Activated CD8-positive, alpha-beta memory T cell treated with anti-CD3 and anti-CD28 coated beads for 1 hour (primary cell): ENCODE measurements at places on chromosomes 4 and X.

DNA sequence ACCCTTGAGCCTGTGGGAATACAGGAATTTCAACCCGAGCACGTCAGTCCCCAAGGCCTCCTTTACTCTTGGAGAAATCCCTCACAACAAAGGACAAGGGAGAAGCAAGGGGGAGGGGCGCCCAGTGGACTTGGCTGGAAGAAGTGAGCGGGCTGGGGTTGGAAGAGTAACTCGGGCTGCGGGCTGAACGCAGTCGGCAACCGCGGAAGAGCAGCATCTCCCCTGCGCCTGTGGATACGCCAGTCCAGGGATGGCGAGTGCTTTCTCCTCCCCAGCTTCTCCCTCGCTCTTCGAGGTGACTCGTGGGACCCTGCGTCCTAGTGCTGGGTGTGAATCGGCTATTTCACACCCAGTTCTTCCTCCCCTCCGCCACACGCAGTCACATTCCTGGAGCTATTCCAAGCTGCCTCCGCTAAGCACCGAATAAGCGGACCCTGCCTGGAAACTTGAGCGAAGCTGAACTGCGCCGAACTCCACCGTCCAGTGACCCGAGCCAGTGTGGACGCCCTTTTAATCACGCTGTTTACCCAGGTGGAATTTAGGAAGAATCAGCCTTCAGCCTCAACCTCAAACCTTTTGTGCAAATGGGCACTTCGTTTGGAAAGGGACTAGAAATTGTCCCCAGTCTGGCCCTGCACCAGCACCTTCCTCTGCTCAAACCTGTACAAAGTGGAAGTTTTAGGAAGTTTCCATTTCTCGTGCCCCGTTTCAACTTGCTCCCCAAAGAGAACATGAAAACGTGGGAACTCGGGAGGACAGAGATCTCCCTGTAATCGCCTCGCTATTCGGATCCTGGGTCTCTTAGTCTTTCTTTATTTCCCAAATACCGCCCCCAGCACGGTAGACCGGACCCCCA lies 64.3 kb upstream of the WDR17 start:
- DNase-seq = no peak

GRCh38 chrX:153885208-153885787 lies 675 bp downstream of the L1CAM start:
- no peak for DNase-seq

GRCh38 chrX:19912-20571 lies 261.1 kb upstream of the PLCXD1 start:
- DNase-seq = no peak

DNA sequence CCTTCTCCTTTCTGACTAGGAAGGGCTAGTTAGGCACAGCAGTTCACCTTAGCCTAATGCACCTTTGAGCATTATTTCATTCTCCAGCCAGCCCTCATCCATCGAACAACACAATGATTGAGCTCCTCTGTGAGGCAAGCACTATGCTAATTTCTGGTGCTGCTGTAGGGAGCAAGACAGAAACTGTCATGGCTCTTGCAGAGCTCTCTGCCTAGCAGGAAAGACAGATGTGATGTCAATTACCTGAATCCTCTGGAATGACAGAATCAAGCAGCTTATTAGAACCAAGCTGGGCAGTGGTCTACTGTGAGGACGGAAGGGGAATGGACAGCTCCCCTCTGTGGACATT lies 256.1 kb upstream of the NOCT start:
- DNase-seq = no peak

DNA sequence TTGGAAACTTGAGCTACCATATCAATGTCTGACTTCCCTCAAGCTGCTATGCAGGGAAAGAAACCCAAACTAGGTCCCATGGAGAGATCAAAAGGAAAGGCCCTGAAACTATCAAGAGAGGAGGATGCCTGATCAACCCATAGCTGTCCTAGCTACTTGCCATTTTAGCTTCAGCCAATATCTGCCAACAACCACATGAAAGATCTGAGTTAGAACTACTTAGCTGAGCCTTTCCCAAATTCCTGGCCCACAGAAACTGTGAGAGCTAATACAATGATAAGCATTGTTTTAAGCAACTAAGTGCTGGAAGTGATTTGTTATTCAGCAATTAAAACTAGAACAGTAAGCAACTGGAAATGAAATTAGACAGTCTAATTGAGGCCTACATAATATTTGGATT lies 6.3 kb upstream of the ARHGEF38 start:
- no peak for DNase-seq

DNA sequence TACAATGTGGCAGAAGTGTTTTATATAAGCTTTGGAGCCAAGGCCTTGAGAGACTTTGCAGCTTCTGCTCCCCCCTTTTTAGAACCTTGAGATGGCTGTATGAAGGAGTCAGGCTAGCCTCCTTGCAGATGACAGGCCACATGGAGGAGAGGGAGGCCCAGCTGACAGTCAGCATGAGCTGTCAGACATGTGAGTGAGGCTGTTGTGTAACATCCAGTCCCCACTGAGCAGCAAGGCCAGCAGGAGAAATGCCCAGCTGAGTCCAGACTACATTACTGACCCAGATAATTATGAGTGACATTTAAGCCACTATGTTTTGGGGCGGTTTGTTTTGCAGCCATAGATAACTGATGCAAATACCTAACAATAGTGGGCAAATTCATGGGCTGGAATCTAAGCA lies 515.3 kb upstream of the ARX start:
- DNase-seq = no peak

DNA sequence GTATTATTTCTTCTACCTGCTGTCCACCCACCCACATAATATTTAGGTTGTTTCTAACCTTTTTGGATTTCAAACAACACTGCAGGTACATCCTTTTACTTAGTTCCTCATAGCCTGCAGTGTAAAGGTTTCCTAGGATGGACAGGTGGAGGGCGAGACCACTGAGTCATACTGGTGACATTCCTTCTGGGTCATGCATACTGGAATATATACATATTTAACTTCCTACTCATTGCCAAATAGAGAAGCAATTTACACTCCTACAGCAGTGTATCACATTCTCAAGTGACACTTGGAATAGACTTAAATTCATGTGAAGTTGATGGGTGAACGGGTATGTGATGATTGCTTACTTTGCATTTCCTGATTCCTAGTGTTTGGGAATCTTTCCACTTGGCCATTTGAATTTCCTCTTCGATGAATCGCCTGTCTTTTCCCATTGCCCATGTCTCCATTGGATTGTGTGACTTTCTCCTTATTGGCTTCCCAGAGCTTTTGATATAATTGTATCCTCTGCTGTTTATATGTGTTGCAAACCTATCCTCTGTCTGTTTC lies 8.2 kb upstream of the PPP2R2C start:
- no peak for DNase-seq

GRCh38 chr4:100062921-100063320 lies 112.8 kb upstream of the H2AZ1 start:
- no peak for DNase-seq

- DNase-seq = no peak
These were observed 6.7 kb downstream of the MAN2B2 start for GRCh38 chr4:6581566-6582121.

DNA sequence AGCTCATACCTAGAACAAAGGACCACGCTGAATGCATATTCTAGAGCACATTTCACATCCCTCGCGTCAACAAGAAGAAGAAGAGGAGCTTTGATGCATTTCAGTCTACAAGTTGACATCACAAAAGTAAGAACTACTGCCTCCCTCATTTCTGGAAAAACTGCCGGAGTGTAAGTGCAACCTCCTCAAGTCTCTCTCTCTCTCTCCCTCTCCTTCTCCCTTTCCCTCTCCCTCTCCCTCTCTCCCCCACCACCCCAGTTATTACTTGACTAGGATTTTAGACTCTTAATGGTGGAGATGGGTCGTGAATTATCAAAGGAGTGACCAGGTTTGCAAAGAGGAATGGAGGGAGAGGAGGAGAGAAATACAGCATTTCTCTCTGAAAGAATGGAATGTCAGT lies 1.4 kb upstream of the IRS4 start:
- DNase-seq = no peak

GRCh38 chrX:37776987-37777325 lies 2.9 kb upstream of the CYBB start:
- DNase-seq = no peak

GRCh38 chrX:69016293-69016941 lies 148.8 kb downstream of the PJA1 start:
- DNase-seq = no peak

DNA sequence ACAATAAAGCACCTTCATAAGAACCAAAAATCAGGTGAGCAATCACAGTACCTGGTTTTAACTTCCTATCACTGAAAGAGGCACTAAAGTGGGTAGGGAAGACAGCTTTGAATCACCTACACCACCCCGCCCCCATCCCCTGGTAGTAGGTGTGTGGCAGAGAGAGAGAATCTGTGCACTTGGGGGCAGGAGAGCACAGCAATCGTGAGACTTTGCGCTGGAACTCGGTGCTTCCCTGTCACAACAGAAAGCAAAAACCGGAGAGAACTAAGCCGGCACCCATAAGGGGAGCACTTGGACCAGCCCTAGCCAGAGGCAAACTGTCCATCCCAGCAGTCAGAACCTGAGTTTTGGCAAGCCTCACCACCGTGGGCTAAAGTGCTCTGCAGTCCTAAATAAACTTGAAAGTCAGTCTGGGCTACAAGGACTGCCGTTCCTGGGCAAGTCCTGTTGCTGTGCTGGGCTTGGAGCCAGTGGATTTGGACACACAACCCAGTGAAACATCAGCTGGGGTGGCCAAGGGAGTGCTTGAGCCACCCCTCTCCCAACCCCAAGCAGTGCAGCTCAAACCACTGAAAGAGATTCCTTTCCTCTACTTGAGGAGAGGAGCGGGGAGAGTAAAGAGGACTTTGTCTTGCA lies 32.1 kb downstream of the NDUFB11 start:
- DNase-seq = no peak

DNA sequence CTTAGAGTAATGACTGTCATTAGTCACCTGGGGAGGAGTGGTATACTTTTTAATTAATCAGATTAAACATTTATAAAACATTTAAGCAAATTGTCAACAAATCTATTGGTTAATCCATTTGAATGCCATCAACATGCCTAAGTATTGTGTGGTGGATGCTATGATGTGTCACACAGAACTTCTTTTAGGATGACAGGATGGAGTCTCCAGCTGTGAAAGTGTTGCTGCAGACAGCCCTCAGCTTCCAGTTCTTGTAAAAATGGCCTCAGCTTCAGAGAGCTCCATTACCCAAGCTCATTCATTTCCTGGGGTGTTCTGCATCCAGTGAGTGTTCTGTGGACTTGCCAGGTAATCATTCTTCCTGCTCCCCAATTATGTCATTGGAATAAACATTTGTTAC lies 74.3 kb upstream of the CLNK start:
- no peak for DNase-seq

DNA sequence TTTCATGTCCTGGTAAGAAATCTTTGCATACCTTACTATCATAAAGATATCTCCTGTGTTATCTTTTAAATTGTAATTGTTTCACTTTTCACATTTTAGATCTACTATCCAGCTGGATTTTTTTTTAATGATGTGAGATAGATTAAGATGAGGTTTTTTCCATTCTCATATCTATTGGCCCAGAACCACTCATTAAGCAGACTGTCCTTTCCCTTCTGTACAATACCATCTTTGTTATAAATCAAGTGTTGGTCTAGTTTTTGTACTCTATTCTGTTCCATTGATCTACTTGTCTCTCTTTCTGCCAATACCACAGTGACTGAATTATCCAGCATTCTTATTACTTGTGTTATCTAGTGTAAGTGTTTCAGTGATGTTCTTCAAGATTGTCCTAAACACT lies 131.6 kb upstream of the TRIM2 start:
- no peak for DNase-seq

- DNase-seq = no peak
These were observed 1.1 kb downstream of the LRBA start for GRCh38 chr4:151013944-151014343.

GRCh38 chr4:12446256-12446655 lies 1017.6 kb upstream of the HS3ST1 start:
- DNase-seq = no peak

GRCh38 chrX:133561251-133561650 lies 146.0 kb upstream of the GPC4 start:
- no peak for DNase-seq

- DNase-seq = no peak
These were observed 58.9 kb upstream of the NFKB1 start for GRCh38 chr4:102441978-102442911.

GRCh38 chr4:41757521-41758156 lies 9.1 kb upstream of the PHOX2B start:
- DNase-seq = no peak

DNA sequence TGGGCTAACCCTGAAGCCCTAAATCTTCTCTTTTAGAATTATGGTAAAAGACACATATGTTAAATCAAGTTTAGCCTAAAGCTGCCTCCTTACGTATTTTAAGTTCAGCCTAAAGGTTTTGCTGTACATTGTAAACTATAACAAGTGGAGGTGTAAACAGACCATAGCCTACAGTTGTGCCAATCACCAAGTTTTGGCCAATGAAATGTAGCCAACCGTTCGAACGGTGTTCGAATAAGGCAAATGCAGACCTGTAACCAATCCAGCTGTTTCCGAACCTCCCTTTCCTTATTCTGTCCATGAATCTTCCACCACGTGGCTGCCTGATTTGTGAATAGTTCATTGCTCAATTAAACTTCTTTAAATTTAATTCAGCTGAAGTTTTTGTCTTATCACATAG lies 52.1 kb upstream of the TBC1D9 start:
- no peak for DNase-seq

GRCh38 chr4:141569141-141569540 lies 67.2 kb upstream of the IL15 start:
- no peak for DNase-seq

DNA sequence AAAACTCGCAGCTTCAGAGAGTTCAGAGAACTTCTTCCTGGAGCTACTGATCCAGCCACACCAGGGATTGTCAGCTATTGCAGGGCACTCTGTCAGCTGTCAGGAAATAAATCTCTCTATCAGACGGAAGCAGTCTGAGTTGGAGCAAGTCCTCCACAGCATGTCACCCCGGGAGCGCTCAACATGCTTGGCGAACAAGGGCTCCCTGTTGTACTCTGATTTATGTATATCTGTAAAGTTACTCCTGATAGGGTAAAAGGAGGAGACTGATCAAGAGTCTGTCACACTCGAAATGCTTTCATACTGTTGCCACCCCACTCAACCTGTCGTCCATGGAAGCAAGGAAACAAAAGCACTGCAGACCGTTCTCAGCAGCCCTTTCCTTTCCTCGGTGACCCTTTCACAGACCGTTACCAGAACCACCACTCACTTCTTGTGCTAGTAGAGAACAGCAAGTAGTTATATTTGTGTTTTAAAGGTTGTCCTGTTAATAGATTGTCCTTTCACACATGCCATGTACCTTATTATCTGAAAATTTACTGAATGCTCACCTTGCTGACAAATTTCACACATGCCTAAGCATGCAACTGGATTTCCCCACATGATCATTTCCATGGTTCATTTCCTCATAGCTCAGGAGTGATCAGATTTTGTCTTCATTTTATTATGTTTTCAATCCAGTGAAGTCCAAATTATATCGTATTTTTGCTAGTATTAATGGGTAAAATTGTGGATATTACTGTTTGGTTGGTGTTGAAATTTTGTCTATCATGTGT lies 2108.9 kb upstream of the TENM3 start:
- DNase-seq = no peak

DNA sequence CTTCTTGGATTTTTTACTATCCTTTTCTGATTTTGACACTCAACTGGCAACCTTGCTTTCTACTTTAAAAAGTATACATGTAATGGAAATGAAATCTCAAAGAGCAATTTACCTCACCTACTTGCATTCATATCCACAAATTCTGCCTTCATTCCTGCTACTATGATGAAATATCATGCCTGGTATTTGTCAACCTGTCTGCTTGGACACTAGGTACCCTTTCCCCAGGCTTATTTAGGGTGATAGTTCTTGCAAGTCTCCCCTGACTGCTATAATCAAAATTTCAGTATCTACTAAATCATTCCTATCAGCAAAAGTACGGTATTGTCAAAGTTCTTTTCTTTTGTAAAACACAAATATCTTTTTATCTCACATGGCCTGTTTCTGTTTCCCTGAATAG lies 503.0 kb downstream of the GABRG1 start:
- no peak for DNase-seq
